ENCODE measurements at places on chromosomes 16 and 17.

GRCh38 chr16:80265624-80266306 is 275.0 kb upstream of the DYNLRB2 start:
- no peak for DNase-seq

DNA sequence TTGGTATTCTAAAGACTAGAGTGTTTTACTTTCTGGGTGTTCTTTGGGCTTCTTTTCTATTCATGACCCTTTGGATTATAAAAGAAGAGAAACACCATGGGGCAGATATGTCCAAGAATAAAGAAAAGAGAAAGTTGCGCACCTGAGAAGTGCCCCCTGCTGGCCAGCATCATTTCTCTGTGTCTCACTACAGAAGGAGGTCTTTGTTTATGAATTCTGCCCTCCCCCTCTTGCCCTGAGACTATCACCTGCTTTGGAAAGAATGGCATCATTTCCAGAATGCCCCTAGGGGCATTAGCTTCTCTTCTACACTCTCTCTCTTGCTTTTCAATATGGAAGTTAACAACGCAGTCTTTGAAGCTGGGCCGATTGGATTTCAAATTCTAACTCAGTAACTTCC is 45.0 kb downstream of the CDH13 start:
- no peak for DNase-seq

DNA sequence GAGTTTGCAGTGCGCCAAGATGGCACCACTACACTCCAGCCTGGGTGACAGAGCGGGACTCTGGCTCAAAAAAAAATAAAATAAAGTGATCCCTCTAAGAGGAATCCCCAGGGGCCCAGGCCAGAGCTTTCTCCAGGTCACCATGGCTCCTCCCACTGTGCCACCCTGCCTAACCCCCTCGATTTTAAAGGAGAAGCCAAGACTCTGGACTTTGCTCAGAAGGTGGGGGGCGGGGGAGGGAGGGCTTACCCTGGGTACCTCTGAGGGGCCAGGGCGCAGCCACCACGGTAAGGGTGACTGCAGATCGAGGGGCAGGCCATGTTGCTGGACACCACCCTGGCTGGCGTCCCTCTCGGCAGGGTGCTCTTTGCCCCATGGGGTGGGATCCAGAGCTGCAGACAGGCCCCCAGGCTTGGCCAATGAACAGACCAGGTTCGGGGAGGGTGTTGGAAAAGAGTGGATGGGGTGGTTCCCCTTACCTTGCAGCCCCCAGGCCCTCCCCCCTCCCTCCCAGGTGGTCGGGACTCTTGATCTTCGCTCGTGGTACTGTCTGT is 455 bp upstream of the GRB7 start:
- no peak for DNase-seq

DNA sequence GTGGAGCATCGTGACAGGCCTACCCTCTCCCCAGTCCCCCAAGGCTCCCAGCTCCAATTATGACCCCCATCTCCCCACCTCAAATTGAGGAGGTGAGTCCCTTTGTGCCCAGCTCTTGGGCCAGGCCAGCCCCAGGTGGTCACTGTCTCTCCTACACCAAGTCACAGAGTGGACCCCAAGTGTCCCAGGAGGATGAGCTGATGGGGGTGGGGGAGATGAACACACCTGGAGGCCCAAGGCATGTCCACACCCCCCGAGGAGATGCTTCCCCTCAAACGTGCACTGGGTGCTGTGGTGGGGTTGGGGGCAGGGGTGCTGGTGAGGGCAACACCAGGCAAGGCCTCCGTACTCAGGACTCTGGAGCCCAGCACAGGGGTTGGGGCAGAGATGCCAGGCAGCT is 73.2 kb downstream of the RBFOX3 start:
- DNase-seq, result no peak

DNA sequence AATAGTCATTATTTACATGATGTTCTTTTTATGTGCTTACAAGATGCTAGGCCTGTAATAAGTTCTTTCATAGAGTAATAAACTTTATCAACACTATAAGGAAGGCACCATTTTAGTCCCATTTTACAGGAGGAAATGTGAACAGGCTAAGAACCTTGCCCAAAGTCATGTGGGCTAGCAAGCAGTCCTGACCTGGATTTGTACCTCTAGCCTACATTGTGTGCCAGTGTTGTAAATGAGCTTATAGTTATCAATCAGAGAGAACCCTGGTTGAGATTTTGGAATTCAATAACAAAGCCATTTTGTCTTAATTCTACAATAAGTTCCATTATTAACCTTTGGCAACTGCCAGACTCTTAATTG is 6.7 kb upstream of the TBKBP1 start:
- no peak for DNase-seq
